Nephron progenitor cell (in vitro differentiated cells): ENCODE measurements at places on chromosomes 5 and 9.

- no peak for DNase-seq
Observed at GRCh38 chr9:1300941-1301340, 250.8 kb downstream of the DMRT2 start.

- no peak for DNase-seq
Observed at GRCh38 chr9:18023332-18023731, 444.5 kb downstream of the SH3GL2 start.

DNA sequence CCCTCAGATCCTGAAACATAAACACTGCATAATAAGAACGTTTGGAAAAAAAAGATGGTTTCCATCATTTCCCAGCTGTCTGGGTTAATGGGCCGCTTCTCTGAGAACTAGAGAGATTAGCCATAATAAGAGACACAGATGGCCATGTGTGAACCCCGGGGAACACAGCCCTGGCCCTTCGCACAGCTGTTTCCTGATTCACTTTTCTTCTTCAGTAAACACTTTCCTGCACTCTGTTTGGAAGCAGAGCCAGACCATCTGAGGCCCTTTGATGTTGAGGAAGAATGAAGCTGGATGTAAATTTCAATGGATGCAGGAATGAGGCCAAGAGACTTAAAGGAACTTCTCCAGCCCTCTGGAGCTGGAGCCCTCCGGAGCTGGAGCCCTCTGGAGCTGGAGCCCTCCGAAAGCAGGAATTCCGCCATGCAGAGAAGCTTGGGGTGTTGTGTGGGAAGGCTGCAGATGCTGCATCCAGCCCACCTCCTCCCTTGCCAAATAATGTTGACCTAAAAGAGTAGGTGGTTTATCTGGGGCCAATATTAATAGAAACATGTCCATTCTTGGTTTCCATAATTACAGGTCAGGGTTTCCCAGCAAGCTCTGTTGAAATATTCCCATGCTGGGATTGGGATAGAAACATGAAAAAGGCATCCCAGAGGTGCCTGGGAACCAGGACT is 218.9 kb downstream of the NXNL2 start:
- no peak for DNase-seq

DNA sequence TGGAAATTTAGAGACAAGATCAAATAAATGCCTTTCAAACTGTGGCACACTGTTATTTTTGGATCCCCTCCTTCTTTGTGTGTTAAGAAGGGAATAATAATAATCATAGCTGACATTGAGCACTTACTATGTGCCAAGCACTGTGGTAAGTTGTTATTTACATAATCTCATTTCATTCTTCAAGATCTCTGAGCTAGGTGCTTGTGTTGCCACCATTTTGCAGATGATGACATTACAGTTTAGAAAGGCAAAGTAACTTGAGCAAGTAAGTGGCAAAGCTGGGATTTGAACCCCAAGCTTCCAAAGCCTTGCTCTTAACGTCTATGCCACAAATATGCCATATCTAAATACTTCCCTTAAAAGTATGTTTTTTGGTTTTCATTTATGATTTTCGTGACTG is 121.8 kb upstream of the TMEM161B start:
- DNase-seq: no peak

DNA sequence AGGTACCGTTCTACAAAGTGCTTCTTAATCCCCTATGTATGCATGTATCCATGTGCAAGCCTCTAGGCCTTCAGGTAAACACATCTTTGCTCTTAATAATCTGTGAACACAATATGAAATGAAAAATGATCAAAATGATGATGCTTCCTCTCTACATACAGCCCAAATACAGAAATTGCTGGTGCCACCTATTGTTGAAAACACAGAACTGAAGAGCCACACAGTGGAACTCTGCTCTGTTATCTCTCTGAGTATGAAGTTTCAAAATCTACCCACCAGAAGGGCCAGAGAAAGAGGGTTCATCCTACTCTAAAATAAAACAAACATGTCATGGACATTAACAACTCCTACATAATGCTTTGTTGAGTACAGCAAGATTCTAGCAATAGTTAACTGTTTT is 71.3 kb downstream of the GLIS3 start:
- no peak for DNase-seq

- DNase-seq: no peak
Observed at GRCh38 chr5:137938751-137939143, 49.5 kb downstream of the PKD2L2 start.

- no peak for DNase-seq
Observed at GRCh38 chr5:66967102-66967501, 229.5 kb downstream of the CD180 start.

DNA sequence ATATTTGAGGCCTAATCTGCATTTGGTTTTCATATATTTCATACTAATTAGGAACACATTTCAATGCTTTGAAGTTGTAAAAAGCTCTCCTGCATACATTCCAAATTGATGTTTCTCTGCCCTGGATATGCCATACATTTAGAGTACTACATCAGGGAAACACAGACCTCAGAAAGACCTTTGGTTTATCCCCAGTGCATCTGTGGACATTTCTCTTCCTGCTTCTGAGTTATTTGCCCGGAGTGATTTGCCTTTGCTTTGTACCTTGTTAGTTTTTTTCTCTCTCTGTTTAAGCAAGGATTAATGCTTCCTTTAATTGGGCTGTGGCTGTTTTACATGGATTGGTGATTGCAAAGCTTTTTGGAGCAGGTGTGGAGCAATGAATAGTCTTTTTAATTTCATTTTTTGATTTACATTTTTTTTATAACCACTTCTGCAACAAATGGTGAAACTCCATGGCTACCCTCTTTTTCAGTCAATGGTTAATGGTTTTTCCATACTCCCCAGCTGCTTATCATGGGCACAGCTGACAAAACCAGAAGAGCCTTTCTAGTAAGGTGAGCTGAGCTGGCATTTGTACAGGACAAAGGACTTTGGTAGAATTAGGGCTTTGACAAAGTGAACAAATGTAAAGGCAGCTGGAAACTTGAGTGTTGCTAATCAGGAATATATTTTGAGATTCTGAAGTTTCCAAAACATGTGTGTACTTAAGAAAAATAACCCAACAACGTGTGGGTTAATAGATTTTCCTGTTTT is 54.2 kb downstream of the ZSWIM6 start:
- DNase-seq: no peak

- no peak for DNase-seq
Observed at GRCh38 chr9:107018861-107019545, 156.0 kb downstream of the ZNF462 start.

DNA sequence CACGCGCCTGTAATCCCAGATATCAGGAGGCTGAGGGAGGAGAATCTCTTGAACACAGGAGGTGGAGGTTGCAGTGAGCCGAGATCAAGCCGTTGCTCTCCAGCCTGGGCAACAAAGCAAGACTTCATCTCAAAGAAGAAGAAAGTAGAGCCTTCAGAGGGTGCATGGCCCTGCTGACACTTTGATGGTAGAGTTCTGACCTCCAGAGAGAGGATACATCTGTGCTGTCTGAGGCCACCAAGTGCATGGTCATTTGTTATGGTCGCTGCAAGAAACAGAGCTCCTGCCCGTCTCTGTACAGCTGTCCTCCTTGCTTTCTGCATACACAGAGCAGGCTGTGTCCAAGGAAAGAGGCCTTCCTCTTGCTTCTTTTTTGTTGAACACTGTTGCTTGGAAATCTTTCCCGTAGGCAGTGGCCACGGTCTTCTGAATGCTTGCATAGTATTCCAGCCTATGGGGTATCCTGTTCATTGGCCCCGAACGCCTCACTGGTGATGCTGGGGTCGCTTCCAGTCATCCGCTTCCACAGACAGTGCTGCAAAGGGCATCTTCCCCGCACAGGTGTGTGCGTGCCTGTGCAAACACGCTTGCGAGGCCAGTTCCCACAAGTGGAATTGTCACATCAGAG is 36.8 kb upstream of the UNC5A start:
- DNase-seq: no peak

DNA sequence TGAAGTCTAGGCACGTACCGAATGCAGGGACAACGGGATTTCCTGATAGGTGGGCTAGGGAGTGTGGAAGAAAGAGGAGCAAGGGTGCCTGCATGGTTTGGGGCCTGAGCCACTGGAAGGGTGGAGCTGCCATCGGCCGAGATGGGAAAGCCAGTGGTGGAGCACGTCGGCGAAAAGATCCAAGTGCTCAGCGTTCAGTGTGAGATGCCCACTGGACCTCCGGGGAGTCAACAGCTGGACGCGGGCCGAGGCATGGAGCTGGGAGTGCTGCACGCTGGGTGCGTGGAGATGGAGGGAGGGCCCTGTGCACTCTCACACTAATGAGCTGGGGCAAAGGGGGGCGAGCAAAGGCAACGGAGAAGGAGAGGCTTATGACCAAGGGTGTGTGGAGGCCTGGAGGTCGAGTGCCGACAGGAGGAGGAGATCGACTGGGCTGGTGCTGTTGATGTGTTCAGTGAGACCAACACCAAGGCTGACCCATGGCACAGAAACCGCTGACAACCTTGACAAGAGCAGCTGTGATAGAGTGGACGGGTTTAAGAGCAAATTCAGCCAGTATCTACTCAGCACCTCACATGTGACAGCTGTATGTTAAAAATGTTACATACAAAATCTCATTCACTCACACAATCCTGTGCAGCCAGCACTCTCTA is 85.7 kb downstream of the STK10 start:
- DNase-seq: no peak

DNA sequence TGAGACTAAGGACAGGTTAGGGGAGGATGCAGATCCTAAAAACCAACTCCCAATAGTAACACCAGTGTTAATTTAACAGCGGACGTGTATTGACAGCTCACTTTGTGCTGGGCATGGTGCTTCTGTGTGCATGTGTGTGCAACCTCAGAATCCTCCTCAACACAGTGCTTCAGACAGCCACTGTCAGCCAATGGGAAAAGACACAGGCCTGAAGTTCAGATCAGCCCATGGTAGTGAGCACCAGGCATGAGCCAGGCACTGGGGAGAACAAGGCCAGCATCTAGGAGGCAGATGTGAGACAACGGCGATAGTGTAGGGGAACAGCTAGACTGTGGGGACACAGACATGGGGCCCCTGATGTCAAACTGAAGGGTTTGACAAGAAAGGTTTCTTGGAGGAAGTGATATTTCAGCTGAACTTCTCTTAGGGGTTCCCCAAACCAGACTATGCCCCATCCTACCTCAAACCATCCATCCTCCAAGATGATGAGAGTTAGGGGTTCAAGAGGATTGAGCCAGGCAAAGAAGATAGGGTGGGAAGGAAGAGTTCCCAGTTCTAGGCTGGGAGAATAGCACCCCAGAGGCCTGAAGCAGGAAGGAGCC is 71.5 kb upstream of the PSD2 start:
- no peak for DNase-seq

DNA sequence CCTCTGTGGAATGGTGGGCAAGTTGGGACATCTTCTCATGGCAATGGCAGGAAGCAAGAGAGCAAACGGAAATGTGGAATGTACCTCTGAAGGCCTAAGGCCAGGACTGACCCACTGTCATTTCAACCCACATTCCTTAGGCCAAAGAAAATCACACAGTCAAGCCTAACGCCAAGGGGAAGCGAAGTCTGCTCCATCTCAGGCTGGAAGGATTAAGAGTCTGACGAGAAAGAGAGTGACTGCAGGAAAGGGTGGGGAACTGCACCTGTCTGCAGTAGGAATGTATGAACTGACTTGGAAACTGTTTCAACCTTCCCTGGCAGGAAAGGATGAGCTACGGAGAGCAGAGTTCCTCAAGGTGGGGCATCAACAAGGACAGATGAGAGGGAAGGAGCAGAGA is 90.2 kb upstream of the TAS2R1 start:
- DNase-seq: no peak

DNA sequence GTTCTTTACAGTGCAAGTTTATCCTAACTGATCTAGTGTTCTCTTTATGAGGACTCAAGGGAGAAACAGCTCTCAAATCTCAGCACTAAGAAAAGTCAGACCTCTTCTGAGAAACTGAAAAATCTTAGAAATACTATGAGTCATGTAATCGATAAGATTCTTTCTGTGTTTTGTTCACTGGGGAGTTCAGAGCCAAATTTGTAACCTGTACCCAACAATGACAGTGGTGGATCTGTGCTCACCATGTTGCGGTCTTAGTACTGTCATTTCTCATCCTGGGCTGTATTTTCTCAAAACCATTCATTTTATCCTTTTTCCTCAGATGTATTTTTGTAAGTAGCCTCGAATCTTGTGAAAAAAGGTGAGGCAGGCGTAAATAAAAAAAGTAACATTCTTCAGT is 146.4 kb downstream of the ACER2 start:
- DNase-seq: no peak

- DNase-seq: no peak
Observed at GRCh38 chr5:59423021-59423420, 470.5 kb downstream of the PDE4D start.

DNA sequence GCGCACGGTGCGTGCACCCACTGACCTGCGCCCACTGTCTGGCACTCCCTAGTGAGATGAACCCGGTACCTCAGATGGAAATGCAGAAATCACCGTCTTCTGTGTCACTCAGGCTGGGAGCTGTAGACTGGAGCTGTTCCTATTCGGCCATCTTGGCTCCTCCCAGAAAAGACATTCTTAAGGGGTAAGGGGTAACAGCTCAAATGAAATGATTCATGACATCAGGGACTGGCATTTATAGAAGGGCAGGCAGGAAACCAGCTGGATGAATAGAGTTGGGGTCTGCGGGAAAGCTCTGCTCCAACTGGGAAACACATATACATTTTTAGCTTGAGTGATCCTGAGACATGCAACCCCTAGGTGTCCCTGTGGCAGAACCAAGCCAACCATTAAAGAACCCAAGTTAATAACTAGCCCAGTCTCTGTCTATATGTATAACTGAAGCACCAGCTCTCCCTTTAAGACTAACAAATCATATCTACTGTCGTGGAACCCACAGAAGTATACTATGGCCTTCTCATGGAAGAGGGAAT is 119.3 kb downstream of the LMNB1 start:
- no peak for DNase-seq

GRCh38 chr5:146623666-146624065 is 107.7 kb upstream of the GPR151 start:
- no peak for DNase-seq

DNA sequence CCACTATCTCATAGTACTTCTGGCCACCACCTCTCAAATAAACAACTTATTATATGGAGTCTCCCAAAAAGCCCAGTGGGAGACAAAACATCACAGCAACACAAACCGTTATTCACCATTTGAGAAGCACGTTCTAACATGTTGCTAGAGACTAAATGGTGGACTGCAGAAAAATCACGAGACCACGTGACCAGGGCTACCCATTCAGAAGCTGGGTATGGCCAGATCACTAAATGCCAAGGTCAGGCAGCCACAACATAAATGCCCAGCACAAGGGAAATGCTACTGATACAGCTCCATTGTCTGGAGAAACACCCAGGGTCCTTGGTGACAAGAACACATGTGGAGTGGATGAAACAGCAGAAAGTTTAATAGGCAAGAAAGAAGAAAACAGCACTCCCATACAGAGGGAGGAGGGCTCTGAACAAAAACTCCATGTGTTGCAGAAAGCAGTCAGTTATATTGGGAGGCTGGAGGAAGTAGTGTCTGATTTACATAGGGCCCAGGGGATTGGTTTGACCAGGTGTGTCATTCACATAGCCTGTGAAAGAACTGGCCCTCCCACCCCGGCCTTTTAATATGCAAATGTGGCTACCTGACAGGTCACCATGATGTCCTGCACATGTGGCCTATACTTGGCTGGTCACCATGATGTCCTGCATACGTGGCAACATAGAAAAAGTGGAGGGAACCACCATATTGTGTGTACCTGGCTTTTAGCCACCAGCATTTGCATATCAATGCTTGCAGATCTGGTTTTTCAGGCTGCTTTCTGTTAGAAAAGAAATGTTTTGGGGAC is 97.2 kb downstream of the TRIM36 start:
- DNase-seq: no peak
